ENCODE measurements at places on chromosomes 1 and 21.

DNA sequence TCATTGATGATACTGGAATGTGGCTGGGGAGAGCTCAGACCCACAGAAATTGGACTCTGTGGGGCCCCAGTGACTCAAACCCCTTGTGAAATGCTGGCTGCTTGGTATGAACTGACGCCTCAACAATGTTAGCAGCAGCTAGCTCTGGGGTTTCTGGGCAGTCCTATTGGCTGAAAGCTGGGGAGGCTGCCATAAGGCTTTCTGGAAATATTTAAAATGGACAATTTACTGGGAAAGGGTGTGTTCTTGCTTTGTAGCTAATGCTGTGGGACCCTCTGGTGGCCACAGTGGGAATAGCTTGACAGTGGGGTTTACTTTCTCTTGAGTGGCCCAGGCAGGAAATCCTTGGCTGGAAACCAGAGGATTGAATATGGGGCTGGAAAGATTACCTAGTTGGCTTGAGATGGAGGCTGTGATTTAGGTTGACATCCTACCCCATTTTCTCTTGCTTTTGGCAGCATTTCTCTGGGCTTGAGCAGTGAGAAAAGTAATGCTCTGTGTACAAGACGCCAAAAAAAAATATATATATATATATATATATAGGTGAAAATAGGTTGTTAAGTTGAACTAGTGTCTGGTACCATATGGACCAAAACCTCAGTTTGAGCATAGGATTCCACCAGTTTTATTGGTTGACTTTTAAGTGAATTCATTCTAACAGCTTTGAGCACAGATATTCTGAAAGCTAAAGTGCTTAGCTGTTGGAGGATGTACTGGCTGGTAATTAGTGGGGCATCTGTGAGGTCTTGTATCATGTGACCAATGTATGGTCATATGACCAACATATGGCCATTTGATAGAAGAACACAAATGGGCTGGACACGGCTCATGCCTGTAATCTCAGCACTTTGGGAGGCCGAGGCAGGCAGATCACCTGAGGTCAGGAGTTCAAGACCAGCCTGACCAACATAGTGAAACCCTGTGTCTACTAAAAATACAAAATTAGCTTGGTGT is 8.2 kb upstream of the S100A10 start:
- peak; percentile 85 for DNase-seq

GRCh38 chr1:116289193-116289592 is 83.9 kb upstream of the ATP1A1 start:
- DNase-seq = no peak

GRCh38 chr1:58391056-58391455 is 155.5 kb downstream of the OMA1 start:
- no peak for DNase-seq

DNA sequence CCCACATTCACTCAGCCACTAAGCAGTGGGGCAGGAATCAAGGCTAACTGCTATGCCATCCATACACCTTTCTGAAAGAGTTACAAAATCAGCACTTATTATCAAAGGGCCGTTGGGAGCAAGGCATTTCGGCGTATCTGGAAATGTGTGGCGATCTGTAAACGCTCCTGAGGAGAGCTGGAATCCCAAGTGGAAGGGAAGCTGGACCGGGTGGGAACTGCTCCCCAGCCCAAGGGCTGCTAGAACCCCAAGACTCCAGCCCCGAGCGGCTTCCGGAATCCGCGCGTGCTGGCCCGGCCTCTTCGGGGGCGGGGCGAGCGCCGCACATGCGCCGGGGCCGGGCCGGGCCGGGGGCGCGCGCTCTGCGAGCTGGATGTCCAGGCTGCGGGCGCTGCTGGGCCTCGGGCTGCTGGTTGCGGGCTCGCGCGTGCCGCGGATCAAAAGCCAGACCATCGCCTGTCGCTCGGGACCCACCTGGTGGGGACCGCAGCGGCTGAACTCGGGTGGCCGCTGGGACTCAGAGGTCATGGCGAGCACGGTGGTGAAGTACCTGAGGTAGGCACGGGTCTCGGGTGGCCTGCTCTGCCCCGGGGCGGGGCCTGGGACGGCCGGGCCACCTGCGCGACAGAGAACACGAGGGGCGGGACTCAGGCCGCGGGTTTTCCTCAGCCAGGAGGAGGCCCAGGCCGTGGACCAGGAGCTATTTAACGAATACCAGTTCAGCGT is at the start of gene NAXE:
NAXE (plus strand) TSS at position 345 of the 726 bp plus-strand sequence; CDS start at position 374, 29 bp downstream.
- peak; percentile 66 for DNase-seq

GRCh38 chr1:64745181-64745985 is 508 bp downstream of the RAVER2 start:
- DNase-seq = peak; percentile 54

- DNase-seq = no peak
Measured at GRCh38 chr1:181803421-181803820, 258.1 kb downstream of the ZNF648 start.

- no peak for DNase-seq
Measured at GRCh38 chr1:40829631-40830245, 32.4 kb downstream of the CITED4 start.

- DNase-seq = no peak
Measured at GRCh38 chr1:4174291-4175200, 274.5 kb upstream of the C1orf174 start.

- DNase-seq = no peak
Measured at GRCh38 chr1:152160576-152160975, 1.5 kb upstream of the RPTN start.

DNA sequence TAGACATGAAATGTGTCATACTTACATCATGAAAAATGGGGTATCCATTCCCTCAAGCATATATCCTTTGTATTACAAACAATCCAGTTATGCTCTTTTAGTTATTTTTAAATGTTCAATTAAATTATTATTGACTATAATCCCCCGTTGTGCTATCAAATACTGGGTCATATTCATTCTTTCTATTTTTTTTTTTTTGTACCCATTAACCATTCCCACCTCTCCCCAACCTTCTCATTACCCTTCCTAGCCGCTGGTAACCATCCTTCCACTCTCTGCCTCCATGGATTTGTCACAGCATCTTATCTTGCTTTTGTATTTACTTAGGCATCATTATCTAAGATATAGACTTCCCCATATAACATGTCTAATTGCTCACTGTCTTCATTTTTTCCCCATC is 15.8 kb downstream of the ATG4C start:
- DNase-seq = no peak

- DNase-seq = no peak
Measured at GRCh38 chr1:156813750-156814570, 2.7 kb downstream of the SH2D2A start.

GRCh38 chr1:103108376-103109150 is at the start of gene COL11A1:
Gene COL11A1, minus strand, starts transcription at chr1:103108522. Its CDS starts 344 bp downstream, at chr1:103108178.
- DNase-seq = peak; percentile 65

DNA sequence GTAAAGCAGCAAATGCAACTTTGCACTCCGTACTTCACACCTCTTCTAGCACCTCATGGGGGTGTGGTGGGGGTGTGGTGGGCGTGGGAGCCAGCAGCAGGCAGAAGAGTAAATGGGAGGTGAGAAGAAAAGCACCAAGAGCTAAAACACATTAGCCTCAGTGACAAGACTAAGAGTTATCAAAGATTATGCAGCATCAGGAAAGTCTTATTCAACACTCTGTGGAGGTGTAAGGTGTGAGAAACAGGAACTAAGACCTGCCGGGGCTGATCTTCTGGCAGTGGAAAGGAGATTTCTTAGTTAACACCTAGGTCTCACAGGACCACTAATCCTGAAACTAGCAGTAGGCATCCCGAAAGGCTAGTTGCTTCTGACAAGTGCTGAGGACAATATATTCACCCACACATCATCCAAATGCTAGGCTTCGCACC is 9.9 kb downstream of the TGFBR3 start:
- no peak for DNase-seq

DNA sequence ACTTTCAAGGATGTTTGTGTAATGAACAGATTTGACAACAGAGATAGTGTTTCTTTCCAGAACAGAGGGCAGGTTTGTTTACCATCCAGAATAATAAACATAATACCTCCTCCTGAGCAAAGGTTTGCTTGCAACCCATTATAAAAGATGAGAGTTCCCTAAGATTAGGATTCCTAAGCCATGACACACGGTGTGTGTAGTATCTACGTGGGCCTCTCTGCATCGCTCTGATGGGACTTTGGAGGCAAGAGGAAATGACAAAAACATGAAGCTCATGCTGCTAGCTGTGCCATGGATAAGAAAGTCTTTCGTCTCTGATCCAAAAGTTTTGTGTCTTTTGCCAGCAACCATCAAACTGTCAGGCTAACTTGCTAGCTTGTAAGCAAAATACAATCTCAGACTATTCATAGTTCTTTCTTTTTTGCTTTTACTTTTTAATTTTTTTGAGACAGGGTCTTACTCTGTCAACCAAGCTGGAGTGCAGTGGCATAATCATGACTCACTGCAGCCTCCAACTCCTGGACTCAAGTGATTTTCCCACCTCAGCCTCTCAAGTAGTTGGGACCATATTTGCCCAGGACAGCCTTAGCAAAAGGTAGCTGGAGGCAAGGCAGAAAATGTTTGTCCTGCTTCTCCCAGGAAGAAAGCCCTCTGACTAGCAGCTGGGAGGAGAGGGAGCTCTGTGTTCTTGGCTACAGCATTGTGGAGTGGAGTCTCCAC is 81.1 kb downstream of the LHX4 start:
- DNase-seq = no peak

GRCh38 chr21:34939673-34940331 is 109.3 kb downstream of the RUNX1 start:
- DNase-seq = no peak

GRCh38 chr1:158112994-158113758 is 67.5 kb upstream of the CD1D start:
- no peak for DNase-seq

GRCh38 chr1:25568834-25569596 is 25.6 kb downstream of the LDLRAP1 start:
- no peak for DNase-seq

DNA sequence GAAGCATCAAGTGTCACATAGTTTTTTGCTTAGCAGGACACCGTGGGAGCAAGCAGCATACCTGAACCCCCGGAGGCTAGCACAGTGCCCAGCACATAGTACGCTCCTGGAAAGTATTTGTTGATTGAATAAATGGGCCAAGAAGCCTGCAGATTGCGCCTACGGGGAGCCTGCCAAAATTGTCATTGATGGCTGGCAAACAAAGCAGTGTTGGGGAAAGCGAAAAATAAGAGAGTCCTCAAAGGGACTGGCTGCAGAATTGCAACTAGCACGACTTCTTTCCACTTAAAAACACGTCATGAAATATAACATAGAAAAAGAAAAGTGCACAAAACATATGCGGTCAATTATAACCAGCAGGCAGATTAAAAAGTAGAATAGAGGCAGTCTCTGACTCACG is 125.2 kb upstream of the GALNT2 start:
- no peak for DNase-seq

- no peak for DNase-seq
Measured at GRCh38 chr1:172142324-172142723, 278.2 kb upstream of the C1orf105 start.

DNA sequence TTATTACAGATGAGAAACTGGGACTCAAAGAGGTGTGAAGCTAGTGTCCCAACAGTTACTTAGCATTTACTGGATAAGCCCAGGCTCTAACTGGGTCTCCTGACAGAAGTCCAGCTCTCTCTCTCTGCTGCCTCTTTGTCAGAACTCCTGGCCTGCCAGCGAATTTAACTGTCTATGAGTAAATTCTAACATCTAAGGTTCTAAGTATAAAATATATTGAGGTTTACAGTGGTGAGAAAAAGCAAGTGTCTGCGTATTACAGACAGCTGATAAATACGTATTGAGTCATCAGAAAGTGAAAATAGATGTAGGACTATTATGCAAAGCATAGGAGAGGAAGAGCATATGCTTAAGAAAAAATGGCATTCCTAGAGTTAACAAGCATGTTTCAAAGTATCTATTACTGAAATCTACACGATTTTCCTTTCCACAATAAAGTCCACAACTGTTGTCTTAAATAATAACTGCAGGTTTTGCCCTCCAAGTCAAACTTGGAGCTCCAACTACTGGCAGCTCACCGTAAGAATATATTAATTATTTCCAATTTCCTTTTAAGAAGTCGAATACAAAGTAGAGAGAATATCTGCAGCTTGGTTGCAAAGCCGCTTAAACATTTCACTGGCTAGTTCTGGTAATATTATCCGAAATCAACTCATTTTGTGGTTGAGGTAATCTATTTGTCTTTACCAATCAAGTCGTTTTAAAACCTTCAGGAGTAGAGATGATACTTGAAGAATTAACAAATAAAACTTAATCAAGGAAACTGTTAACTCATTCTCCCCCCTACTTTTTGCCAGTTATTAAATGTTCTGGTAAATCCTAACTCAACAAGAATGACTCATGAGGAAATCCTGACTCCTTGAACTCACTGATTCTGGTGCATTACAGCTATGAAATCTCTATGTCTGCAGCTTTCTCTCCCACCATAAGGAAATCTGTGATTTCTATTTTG is 1.4 kb upstream of the RGS2 start:
- DNase-seq = peak; percentile 13

DNA sequence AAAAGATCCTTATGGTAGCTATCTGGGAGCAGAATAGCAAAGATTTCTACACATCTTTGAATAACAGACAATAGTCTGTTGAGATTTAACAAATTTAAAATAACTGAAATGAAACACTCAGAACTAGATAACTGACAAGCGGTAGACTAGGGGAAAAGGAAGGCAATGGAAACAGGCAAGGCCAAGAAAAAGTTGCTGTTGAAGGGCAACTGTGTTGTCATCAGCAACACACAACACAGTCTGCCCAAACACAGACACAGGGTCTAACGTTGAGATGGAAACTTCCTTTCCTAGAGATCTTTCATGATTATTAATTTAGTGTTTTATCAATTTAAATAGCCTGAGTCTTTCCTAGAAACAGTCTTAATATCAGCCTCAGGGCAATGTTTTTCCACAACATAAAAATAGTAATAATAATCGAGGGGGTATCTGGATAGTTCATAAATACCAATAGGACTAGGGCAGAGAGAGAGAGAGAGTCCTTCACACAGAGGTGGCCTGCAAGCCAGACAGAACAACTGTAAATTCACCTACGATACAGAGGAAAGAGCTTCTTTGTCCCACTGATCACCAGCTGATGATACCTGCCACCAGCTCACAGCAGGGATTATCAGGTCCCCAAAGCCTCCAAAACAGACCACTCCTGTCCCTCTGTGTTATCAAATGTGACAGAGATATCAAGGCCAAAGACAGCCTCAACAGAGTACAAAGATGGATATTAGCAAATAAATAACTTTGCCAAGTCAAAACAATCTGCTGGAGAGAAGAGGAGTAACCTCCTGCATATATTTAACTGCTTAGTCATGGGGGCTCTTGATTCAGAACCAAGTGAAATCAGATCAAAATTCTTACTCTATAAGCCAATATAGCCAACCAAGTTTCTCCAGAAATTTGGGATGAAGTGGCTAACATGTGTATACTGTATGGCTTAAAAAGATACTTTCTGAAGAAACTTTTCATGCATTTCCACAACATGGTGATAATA is 245.3 kb downstream of the SLC45A1 start:
- no peak for DNase-seq

DNA sequence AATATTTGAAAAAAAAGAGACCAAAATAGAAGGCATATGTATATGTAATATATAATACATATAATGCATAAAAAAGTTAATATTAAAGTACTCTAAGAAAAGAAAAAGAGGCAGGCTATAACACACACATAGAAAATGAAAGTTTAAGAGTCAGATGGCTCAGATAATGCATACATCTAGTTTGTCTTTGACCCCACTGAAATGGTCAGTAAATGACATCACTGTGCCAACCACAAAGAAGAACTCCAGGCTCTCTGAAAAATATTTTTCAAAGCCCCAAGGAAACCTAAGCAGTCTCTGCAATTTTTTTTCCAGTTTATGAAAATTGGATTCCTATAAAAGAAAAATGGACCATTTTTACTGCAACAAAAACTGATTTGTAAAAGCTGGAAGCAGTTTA is 55.4 kb upstream of the SCYL3 start:
- no peak for DNase-seq

- DNase-seq = no peak
Measured at GRCh38 chr1:14506471-14507255, 91.8 kb upstream of the KAZN start.

- no peak for DNase-seq
Measured at GRCh38 chr21:28436286-28436932, 556.3 kb downstream of the LTN1 start.

Data from left kidney (tissue), 8 donors.